ENCODE measurements at places on chromosomes 13 and 19.

GRCh38 chr13:20997301-20998161, 63.9 kb downstream of the LATS2 start:
- peak; percentile 43 for DNase-seq

- no peak for DNase-seq
These were observed 549.4 kb upstream of the SLITRK1 start for GRCh38 chr13:84431646-84432045.

DNA sequence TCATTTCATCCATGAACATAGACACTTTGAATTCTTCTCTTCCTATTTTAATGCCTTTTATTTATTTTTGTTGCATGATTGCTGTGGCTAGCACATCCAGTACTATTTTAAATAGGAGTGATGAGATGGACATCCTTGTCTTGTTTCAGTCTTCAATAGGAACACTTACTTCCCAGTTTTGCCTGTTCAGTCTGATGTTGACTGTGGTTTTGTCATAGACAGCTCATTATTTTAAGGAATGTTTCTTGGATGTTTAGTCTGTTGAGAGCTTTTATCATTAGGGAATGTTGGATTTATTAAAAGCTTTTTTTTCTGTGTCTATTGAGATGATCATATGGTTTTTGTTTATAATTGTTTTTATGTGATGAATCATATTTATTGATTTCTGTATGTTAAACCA, 586.6 kb downstream of the SLITRK1 start:
- DNase-seq = no peak

GRCh38 chr13:78971355-78972025, 312.5 kb upstream of the OBI1 start:
- DNase-seq = no peak

DNA sequence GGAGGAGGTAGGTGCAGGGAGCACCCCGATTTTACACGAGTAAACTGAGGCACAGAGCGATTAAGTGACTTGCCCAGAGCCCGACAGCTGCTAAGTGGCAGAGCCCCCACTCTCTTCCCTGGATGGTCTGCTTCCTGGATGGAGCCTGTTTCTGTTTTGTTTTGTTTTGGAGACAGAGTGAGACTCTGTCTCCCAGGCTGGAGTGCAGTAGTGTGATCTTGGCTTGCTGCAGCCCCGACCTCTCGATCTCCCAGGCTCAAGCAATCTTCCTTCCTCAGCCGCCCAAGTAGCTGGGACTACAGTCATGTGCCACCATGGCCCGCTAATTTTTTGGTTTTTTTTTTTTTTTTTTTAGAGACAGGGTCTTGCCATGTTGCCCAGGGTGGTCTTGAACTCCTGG, 17.3 kb downstream of the BICRA start:
- DNase-seq = no peak

GRCh38 chr13:91157273-91158016, 190.0 kb upstream of the MIR17HG start:
- no peak for DNase-seq

DNA sequence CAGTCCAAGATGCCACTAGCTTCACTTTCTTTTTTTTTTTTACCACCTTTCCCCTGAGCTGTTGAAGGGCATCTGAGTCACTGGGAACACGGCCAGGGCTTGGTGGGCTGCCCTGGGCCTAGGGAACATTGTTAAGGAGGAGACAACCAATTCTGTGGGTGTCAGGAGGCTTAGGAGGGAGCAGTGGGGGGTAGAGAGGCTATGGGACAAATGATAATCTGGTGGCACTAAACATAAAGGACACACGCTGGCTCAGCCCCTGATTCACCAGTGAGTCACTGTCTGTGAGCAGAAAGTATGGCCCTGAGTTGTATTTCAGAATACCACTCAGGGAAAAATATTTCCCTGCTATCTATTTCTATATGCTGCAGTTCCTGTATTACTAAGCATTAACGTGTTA, 207.8 kb downstream of the DCLK1 start:
- DNase-seq = no peak

GRCh38 chr13:69461397-69461796, 646.2 kb upstream of the ATXN8OS start:
- DNase-seq = no peak

- DNase-seq = no peak
These were observed 108.5 kb upstream of the C1QTNF9B start for GRCh38 chr13:24005755-24006281.

DNA sequence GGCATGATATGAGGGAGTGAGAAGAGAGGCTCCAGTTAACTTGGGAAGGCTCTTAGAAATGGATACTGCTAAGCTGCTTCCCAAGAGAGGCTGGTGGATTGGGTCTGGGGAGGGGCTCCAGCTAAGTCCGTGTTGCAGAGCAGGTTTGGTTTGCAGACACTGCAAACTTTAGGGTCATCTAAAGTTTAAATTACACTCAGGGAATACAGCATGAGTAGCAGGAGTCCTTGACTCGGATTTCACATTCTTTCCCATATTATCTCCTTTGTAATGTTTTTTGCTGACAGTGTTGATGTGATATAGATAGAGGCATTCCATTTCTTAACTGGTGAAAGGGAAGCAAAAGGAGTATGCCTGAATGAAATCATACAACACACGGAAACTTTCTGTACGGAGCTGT, 31.9 kb downstream of the SGCG start:
- DNase-seq = no peak

- DNase-seq = no peak
These were observed 116.0 kb downstream of the ZNF536 start for GRCh38 chr19:30488191-30488590.

DNA sequence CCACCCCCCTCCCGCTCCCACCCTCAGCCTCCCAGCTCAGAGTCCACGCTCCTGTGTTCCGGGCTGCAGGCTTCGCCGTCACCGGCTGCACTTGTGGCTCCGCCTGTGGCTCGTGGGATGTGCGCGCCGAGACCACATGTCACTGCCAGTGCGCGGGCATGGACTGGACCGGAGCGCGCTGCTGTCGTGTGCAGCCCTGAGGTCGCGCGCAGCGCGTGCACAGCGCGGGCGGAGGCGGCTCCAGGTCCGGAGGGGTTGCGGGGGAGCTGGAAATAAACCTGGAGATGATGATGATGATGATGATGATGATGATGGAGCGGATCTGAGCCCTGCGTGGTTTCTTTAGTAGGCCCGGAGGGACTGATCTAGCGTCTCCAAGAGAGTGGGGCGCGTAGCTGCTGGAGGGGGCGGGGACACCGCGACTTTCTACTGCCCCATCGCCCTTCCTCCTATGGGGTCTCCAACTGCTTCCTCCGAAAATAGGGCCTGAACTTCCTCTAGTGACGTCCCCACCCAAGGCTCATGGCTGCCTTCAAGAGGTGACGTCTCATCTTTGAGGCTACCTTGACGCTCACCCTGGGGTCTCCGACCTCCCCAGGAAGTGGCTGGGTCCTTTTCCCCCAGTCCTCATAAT, 1.4 kb downstream of the RETN start:
- DNase-seq = no peak

DNA sequence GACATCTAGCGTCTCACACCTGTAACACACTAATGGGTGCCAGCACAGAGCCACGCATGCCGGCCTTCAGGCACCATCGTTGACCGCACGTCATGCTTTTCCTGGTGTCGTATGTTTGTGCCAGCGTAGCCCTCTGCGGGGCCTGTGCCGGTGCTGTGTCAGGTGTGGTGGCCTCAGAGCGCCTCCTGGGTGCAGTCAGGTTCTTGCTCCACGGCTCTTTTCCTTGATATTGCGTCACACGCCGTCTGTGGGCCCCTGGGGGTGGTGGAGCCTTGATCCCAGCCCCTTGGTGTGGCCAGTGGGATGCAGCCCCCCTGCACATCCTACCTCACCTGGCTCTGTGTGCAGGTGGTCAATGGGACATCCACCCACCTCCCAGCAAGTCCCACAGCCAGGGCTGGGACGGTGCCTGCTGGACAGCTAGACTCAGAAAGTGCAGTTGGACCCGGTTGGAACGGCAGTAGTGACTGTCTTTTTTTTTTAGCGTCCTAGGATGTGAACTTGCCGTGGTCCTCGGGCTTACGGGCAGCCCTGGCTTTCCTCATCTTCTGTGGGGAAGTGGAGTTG, 24.5 kb downstream of the TFDP1 start:
- no peak for DNase-seq

DNA sequence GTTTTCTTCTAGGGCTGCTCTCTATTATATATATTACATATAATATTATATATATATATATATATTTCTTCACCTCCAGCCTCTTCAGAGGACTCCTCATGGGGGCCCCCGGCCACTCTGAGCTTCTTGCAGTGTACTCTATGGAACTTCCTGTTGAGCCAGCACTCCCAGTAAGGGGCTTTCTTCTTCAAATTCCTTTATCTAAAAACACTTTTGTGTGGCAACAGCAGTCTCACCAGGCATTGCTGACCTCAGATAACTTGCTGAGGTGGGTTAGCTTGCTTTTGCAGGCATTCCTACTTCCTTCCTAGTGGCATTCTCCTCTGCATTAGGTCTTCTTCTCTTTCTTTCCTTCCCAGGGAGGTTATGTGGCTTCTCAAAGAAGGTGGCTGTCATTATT, 381.5 kb downstream of the MYO16 start:
- no peak for DNase-seq

- DNase-seq = no peak
These were observed 170.4 kb downstream of the FGF14 start for GRCh38 chr13:102231479-102231878.

DNA sequence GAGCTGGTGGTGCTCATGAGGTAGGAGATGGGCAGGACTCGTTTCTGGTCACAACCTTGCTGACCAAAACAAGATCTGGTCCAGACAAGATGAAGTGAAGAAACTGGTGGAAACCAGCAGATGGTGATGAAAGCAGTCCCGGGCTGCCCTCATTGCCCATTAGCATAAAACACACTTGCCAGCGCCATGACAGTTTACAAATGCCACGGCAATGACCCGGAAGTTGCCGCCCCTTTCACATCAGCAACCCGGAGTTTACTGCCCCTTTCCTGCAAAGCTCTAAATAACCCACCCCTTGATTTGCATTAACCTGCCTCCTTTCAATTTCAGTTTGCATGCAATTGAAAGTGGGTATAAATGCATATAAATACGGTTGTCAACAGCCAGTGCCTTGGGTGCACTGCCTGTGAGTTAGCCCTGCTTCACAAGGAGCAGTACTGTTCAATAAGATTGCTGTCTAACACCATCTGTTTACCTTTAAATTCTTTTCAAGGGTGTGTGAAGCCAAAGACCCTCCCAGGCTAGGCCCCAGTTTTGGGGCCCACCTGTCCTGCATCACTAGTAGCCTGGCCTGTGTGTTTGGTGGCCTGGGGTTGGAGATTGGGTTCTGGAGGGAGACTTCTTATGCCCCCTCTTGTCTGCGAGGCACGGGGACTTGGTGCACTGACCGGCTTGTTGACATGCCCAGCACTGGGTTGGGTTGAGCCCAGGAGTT, 38.8 kb downstream of the CHST8 start:
- DNase-seq = no peak

DNA sequence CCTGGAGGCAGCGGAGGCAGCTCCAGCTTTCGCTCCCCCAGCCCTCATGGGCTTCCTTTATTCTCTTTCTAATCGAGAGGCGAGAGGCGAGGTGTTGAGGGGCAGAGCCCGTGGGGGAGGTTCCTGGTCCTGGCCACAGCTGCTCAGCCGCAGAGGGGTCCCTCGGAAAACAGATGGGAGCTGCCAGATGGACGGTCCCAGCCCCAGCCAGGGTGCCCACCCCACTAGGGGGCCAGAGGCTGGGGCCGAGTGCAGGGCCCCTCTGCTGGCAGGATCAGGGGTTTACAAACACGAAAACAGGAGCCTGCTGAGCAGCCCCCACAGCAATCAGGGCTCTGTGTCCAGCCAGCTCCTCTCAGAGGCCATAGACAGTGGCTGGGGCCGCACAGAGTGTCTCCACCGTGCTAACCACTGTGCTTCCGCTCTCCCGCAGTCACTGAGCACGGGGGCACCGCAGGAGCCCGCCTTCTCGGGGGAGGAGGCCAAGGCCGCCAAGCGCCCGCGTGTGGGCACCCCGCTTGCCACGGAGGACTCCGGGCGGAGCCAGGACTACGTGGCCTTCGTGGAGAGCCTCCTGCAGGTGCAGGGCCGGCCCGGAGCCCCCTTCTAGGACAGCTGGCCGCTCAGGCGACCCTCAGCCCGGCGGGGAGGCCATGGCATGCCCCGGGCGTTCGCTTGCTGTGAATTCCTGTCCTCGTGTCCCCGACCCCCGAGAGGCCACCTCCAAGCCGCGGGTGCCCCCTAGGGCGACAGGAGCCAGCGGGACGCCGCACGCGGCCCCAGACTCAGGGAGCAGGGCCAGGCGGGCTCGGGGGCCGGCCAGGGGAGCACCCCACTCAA, 182.2 kb downstream of the KDM4B start:
- no peak for DNase-seq

GRCh38 chr13:101309014-101309619, 107.2 kb downstream of the NALCN start:
- DNase-seq = no peak

GRCh38 chr13:46342538-46342937, 44.5 kb downstream of the RUBCNL start:
- no peak for DNase-seq

DNA sequence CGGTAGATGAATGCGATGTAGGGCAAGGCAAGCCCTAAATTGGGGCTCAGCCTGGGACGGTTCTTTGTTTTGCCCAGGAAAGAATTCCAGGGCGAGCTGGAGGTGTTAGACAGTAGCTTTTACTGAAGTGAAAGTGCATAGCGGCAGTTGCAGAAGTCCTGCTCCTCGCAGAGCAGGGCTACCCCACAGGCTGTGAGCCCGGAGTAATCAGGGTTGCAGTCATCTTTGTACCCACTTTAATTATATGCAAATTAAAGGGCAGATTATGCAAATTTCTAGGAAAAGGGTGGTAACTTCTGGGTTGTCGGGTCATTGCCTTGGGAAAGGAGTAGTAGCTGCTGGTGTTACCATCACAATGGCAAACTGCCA, 30.5 kb downstream of the VAV1 start:
- no peak for DNase-seq
